ENCODE measurements at places on chromosomes 4 and X. TPM values are rescaled to one million over a fixed set of nuclear protein-coding genes. Genes with fewer than 3 reads are reported as not detected.

HSFX4 gene
- not detected for total RNA-seq

LPAR4 gene
- under 0.01 TPM for total RNA-seq

CDX4 gene
- not detected for total RNA-seq

PPP2R2C gene
- 0.26 TPM for total RNA-seq

HGFAC gene
- 0.32 TPM for total RNA-seq

MAMLD1 gene
- total RNA-seq, result 1.2 TPM

ETDB gene
- not detected for total RNA-seq

HAND2 gene
- total RNA-seq, result 2.3 TPM

SMS gene
- 64.7 TPM for total RNA-seq

ADAMTS3 gene
- total RNA-seq, result 2.1 TPM

MCF2 gene
- total RNA-seq, result not detected

SRPX2 gene
- 79.9 TPM for total RNA-seq

DRD5 gene
- total RNA-seq, result not detected

COQ2 gene
- 9.0 TPM for total RNA-seq

TCEAL1 gene
- total RNA-seq, result 10.3 TPM

GDPD2 gene
- total RNA-seq, result not detected

ENAM gene
- not detected for total RNA-seq

PRIMPOL gene
- 12.0 TPM for total RNA-seq

ZDHHC15 gene
- 0.48 TPM for total RNA-seq

AIMP1 gene
- total RNA-seq, result 25.6 TPM

XK gene
- 0.65 TPM for total RNA-seq

INPP4B gene
- 5.0 TPM for total RNA-seq

FAAH2 gene
- total RNA-seq, result 3.3 TPM

JADE3 gene
- total RNA-seq, result 3.3 TPM

RTL3 gene
- total RNA-seq, result not detected

ZCCHC12 gene
- not detected for total RNA-seq

PDCL2 gene
- not detected for total RNA-seq

HTN1 gene
- not detected for total RNA-seq

VCX3B gene
- total RNA-seq, result not detected

SSX2B gene
- total RNA-seq, result not detected

CENPVL2 gene
- not detected for total RNA-seq

TTC29 gene
- total RNA-seq, result 0.26 TPM

TRIM75 gene
- not detected for total RNA-seq

ZCCHC18 gene
- 0.24 TPM for total RNA-seq

MBTPS2 gene
- total RNA-seq, result 18.0 TPM

PDZD4 gene
- total RNA-seq, result 0.48 TPM

SLC39A8 gene
- 1.2 TPM for total RNA-seq

NXF2 gene
- not detected for total RNA-seq

GAB1 gene
- 12.9 TPM for total RNA-seq

GPR78 gene
- 0.26 TPM for total RNA-seq

KDR gene
- total RNA-seq, result 4.3 TPM

NDST3 gene
- 0.26 TPM for total RNA-seq

P2RY10 gene
- not detected for total RNA-seq

PNMA5 gene
- not detected for total RNA-seq

PNMA3 gene
- total RNA-seq, result not detected

RAB39B gene
- total RNA-seq, result not detected
